GM19239 (cell line): ENCODE measurements at places on chromosomes 7 and 10.

DNA sequence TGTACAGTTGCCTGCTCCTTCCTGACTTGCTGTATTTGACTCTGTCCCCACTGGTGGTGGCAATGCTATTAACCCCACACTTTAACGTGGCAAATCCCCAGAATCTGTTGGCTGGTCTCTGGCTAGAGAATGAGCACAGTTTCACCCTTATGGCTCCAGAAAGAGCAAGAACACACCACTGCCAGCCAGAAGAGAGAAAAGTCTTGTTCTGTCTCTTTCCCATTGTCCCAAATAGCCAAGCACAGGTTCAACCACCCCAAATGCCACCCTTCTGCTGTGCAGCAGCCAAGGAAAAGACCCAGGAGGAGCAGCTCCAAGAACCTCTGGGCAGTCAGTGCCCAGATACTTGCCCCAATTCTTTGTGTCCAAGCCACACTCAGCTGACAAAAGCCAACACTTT is 11.3 kb downstream of the SLC16A9 start:
- no peak for DNase-seq

GRCh38 chr7:76318488-76319353 is 16.2 kb downstream of the HSPB1 start:
- peak; percentile 71 for DNase-seq

DNA sequence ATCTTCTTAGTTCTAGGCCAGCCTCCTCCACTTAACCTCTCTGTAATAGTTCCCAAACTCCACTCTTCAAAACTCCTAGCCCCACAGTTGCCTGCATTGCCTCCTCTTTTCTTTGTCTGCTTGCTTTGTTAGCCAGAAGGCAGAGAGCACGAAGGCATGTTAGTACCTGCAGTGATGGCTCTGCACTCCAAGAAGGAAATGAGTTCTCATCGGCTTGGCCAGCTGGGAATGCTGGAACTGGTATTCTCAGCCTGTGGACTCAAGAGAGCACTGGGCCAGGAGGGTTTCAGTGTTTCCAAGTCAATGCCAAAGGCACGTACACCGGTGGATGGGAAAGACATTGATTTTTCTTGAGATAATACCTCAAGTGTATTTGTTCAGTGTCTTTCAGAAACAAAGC is 66.3 kb upstream of the HABP2 start:
- DNase-seq, result no peak

DNA sequence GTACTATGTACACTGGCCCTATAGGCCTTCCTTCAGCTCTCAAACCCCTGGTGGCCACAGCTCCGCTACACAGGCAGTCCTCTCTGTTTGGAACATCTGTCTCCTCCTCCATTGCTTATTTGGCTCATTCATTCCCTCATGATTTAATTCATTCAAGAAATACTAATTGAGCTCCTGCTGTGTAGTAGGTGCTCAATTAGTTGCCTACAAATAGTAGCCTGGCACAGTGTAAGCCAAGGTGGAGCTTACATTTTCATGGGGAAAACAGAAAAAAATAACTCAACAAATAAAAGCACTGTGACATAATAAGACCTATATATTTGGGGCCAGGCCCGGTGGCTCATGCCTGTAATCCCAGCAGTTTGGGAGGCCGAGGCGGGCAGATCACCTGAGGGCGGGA is 3.4 kb upstream of the FIS1 start:
- DNase-seq, result no peak

- no peak for DNase-seq
These were observed 50.7 kb downstream of the KCNMA1 start for GRCh38 chr10:77586719-77587415.

- no peak for DNase-seq
These were observed 5.8 kb upstream of the ITIH5 start for GRCh38 chr10:7672341-7673134.
